NCI-H1092 (cell line): ENCODE measurements at places on chromosomes 4 and X.

- DNase-seq = no peak
Measured at GRCh38 chrX:41449615-41450014, 2.5 kb downstream of the NYX start.

DNA sequence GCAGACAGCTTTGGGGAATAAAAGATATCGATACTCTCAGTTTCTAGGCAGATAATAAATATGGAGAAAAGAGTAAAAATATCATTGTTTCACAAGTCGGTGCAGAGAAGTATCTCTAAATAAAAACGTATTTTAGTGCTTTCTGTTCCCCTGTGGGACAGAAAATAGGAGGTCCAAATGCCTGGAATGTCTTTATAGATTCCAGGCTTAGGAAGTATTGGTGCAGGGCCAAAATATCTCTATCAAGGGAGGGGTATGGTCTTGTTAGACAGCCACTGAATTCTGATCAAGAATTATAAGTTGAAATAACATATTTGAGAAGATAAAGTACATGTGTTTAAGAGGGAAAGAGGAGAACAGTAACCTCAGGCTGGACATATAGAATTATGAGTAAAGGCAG is 596.4 kb downstream of the PCDH18 start:
- no peak for DNase-seq

DNA sequence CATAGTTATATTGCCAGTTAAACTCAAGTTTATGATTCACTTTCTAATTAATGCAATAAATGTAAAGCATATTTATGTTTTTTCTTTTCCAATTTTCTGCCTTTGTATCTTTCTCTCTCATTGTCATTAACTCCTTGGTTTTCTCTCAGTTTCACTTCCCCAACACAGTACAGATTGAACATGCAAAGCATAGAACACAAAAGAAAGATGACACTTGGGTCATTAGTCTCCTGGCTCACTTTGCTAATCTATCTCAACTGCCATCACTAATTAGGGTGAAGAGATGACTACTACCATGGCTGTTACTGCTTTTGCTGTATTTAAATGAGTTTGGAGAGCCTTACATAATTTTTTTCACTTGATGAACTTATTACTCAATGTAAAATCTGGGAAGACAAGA is 12.3 kb upstream of the NAA11 start:
- no peak for DNase-seq

GRCh38 chr4:185112104-185112503 is 31.0 kb upstream of the SLC25A4 start:
- no peak for DNase-seq

GRCh38 chrX:110394651-110395050 is 36.0 kb downstream of the RTL9 start:
- no peak for DNase-seq

DNA sequence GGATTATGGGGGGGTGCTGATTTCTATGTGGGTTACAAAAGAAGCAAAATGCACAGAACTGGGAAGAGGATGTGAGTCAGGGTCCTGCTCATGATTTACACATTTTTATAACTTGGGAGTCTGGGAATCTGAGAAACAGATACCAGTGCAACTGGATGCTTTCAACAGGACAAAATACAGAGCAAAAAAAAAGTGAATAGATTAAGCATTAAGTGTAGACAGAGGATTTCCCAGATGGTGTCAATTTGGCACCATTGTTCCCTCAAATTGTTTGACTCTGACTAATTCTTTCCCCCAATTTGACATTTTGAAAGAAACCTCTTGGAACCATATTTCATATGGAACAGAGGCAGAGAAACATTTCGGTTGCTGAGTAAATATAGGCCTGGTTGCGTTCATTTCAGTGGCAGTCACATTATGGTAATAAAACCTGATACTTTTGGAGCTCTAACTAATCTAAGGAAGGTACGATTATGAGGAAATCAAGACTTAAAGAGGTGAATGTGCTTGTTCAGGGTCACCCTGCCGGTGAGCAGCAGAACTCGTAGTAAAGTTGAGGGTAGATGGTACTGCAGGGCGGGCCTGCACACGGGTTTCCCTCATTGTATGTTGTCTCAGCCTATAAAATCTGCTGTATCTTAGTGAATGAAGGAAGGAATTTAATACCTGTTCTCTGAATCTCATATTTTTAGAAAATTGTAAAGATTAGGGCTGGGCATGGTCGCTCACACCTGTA is 18.7 kb upstream of the CDKL5 start:
- no peak for DNase-seq

- no peak for DNase-seq
Measured at GRCh38 chrX:50978920-50979682, 68.6 kb downstream of the BMP15 start.

GRCh38 chr4:159526172-159526571 is 423.3 kb downstream of the RAPGEF2 start:
- no peak for DNase-seq

- DNase-seq = no peak
Measured at GRCh38 chr4:160414496-160414895, 1311.6 kb downstream of the RAPGEF2 start.

- DNase-seq = no peak
Measured at GRCh38 chr4:4502694-4503311, 39.0 kb downstream of the STX18 start.

DNA sequence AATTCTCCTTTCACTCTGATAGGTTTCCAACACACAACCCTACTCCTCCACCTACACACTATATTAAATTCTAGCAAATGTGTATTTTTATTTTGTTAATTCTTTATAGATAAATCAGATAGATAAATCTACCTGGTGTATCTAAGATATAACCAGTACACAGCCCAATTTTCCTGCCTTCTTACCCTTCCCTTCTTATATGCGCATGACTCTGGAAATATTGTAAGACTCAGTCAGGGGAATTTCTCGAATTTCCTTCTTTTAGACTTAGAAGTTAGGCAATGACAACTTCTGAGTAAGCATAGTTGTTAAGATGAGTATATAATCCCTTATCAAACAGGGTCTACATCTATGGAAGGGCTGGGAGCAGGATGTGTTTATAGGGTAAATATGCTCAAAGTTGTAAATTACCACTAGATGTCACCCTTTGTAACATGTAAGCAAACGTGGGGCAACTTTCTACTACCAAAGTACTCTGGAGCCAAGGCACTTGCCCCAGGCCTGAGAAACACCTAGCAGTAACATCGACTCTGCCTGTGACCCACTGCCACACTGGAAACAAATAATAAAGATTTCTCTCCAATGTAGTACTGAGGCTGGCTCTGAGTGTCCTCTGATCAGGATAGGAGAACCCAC is 444.7 kb downstream of the IQCM start:
- peak; percentile 6 for DNase-seq

- no peak for DNase-seq
Measured at GRCh38 chr4:101500742-101501141, 153.4 kb upstream of the PPP3CA start.

DNA sequence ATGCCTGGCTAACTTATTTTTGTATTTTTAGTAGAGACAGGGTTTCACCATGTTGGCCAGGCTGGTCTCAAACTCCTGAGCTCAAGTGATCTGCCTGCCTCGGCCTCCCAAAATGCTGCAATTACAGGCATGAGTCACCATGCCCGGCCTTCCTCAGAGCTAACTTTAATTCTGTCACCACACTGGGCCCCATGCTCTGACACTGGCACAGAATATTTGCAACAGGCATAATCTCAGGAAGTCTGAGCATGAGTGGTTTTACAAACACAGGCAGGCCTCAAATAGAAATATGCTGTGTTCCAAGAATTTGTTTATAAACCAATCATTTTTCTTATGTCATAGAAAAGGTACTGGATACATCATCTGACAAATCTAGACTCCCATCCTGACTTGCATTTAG is 32.7 kb upstream of the FAM9C start:
- no peak for DNase-seq

DNA sequence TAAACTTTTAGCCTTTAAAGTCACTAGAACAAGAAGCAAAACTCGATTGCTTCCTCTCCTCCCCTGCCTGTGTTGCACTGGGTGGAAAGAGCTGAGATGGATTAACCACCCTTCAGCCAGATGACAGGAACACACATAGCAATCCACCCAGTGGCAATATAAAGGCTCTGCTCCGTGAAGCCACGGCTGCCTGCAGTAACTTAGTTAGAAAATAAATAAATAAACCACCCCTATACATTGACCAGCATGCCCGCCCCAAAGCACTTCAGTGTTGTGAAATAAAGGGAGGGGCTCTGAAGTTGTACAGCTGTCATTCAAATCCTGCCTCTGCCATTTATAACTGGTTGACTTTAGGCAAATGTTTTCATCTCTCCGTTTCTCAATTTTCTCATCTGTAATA is 217.1 kb upstream of the LDB2 start:
- DNase-seq = no peak

- no peak for DNase-seq
Measured at GRCh38 chr4:87120010-87120409, 100.4 kb downstream of the KLHL8 start.

DNA sequence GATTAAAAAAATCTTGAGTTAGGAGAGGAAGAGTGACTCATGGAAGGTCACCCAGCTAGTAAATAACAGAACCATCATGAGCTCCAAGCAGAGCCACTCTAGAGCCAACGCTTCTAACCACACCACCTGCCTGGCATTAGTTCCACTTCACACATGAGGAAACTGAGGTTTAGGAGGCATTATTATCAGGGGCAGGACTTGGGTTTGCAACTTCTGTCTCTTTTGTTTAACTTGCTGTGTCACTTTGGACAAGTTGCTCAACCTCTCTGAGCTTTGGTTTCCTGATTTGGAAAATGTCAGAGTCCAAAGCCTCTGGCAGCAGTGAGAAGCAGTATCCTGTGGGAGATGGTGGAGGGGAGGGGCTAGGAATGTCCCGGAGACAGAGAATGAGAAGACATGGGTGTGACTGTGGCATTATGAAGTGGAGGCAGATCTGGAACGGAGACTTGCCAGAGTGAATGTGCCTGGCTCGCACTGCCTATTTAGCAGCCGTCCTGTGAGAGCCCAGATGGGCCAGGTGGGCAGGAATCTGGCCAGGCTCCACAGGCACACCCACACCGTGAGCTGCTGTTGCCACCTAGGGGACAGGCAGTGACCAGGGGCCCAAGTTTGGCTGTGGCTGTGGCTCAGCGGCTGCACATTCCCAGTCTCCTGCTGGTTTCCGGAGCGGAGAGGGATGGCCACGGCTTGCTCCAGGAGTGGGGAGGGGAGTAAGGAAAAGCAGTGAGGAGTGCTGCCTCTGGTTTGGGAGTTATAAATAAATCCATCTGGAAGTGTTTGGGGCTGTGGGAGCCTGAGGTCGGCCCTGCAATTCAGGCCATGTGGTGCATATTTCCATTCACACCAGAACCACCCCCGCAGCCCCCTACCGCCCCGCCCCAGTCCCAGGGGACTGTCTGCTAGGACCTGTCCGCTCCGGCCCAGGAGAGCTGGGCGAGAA is 93.4 kb downstream of the NHSL2 start:
- DNase-seq = no peak

- no peak for DNase-seq
Measured at GRCh38 chrX:129478516-129478915, 44.8 kb downstream of the SMARCA1 start.

- no peak for DNase-seq
Measured at GRCh38 chrX:39560271-39560670, 537.5 kb downstream of the BCOR start.

- DNase-seq = no peak
Measured at GRCh38 chr4:142959173-142959572, 113.1 kb upstream of the INPP4B start.

GRCh38 chr4:149110481-149110880 is 668.3 kb upstream of the NR3C2 start:
- DNase-seq = no peak

- DNase-seq = no peak
Measured at GRCh38 chr4:185399466-185399865, 2.8 kb downstream of the ANKRD37 start.

GRCh38 chrX:29431895-29432294 is 783.5 kb upstream of the MAGEB2 start:
- DNase-seq = no peak

DNA sequence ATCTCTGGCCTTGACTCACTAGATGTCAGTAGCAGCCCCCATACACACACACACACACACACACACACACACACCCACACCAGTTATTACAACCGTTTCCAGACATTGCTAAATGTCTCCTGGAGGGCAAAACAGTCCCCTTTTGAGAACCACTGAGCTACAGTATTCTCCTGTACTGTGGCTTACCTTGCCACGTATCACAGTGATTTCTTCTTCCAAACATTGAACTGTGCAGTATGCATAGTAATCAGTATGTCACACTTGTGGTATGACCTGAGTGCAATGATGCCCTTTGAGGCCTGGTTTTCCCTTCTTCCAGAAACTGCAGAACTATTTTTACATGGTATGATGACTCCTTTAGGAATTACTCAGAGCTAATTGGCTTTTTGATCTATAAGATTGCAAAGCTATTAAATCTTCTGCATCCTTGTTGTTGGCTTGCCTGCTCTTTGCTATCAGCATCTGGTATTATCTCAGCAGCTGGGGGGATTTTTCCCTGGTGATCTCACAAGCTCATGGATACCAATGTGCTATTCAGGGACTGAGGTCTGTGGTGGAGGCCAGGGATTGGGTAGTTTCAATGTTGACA is 3.6 kb upstream of the THOC2 start:
- no peak for DNase-seq

- DNase-seq = no peak
Measured at GRCh38 chrX:78923198-78924015, 21.8 kb upstream of the P2RY10 start.

GRCh38 chr4:80017125-80017854 is 55.7 kb downstream of the ANTXR2 start:
- DNase-seq = no peak

DNA sequence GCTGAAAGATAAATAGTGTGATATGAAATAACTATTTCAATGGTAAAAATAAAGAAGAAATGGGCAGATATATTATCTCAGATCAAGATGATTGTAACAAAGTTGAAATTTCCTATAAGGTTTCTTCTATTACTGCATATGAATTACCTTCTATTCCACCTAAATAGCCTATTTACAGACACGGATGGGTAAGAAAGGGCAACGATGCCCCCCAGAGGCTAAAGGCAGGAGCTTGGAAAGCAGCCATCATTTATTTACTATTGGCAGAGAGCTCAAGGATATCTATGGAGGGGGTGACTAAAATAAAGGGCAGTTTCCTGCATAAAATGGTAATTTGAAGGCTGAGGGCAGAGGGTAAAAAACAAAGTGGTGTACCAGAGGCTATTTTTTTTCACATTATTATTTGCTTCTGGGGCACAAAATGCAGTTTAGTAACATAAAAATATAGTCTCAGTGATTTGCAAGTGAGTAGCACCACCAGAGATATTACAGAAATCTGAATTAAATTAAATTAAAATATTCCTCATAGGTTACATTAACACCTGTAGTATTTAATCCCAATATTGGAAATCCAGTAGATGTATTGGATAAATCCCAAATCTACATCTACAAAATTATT is 123.1 kb downstream of the BTC start:
- no peak for DNase-seq
